ENCODE measurements at places on chromosomes 2 and 18. TPM values are rescaled to one million over a fixed set of nuclear protein-coding genes. Genes with fewer than 3 reads are reported as not detected.

- peaks cover 16% of the 10 kb centered on the region for H3K36me3 ChIP-seq
- H3K27ac ChIP-seq, result no peak overlapping the region
- no peaks in the 10 kb centered on the region for H3K27me3 ChIP-seq
- DNase-seq, result no peak
These were observed 69.0 kb upstream of the ALPP start for GRCh38 chr2:232309592-232309991.

DNA sequence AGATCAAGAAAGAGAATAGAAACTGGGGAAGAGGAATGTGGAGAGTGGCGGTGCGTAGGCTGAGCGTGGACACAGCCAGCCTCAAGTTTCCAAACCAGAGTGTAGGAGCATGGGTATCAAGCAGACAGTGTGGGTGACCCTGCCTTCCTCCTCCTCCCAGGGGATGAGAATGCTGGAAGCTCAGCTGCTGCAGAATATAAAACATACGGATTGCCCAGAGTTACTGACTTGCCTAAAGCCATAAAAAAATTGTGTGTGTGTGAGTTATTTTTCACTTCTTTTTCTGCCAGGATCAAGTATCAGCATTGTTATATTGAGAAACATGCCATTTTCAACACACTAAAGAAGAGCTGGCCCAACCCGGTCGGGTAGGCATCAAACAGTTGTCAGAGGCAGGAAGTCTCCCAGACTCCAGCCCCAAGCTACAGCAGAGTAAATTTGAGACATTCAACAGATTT is 333.3 kb upstream of the ACVR2A start:
- H3K27ac ChIP-seq, result no peak overlapping the region
- H3K27me3 ChIP-seq, result no peaks in the 10 kb centered on the region
- no peaks in the 10 kb centered on the region for H3K4me1 ChIP-seq
- no peak for DNase-seq
- H3K4me3 ChIP-seq, result no peak overlapping the region
- H3K36me3 ChIP-seq, result no peaks in the 10 kb centered on the region

DNA sequence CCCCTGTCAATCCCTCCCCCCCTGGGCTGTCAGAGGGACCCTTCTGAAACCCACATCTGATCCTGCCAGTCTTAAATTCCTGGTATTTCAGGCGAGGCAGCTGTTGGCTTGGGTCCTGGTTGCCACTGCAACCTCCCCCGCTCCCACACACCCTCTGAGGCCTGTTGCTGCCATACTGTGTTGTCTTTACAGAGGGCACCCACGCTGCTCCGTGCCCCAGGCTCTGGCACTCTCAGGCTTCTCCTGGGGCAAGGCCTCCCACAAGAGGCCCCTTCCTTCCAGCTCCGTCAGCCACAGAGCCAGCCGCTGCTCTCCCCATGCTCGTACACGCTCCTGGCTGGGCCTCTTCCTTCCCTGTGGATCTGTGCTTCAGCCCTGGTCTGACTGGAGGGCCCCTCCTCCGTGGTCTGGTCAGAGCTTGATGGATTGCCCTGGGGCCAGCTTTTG is 8.6 kb downstream of the CABLES1 start:
- no peaks in the 10 kb centered on the region for H3K4me1 ChIP-seq
- H3K27me3 ChIP-seq, result peaks cover 7% of the 10 kb centered on the region
- H3K4me3 ChIP-seq, result no peak overlapping the region
- no peak overlapping the region for H3K27ac ChIP-seq

SLC20A1 gene
- polyA plus RNA-seq, result 16.1 TPM

DNA sequence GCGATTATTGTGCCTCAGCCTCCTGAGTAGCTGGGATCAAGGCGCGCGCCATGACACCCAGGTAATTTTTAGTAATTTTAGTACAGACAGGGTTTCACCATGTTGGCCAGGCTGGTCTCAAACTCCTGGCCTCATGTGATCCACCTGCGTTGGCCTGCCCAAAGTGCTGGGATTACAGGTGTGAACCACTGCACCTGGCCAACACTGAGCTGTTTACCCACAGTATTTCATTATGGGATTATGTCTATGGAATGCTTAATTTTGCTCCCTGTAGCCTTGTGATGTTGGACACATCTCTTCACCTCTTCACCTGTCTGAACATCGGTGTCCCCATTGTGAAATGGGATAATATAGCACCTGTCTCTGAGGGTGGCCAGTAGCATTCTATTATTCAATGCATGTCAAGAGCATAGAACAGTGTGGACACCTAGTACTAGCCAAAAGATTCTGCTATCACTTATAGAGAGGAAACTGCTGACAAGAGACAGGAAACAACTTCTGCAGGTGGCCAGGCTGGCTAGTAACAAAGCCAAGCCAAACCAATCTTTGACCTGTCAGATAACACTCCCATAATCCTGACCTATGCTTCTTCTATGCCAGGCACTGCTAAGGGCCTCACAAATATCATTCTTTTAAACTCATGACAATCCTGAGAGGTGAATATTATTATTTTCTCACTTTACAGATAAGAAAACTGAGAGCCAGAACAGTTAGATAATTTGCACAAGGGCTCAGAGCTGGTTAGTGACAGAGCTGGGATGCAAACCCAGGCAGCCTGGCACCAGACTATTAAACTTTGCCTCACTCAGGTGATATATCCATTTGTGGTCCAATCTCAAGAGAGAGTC is 29.4 kb upstream of the REEP1 start:
- no peak for DNase-seq
- H3K36me3 ChIP-seq, result no peaks in the 10 kb centered on the region
- no peak overlapping the region for H3K27ac ChIP-seq

DNA sequence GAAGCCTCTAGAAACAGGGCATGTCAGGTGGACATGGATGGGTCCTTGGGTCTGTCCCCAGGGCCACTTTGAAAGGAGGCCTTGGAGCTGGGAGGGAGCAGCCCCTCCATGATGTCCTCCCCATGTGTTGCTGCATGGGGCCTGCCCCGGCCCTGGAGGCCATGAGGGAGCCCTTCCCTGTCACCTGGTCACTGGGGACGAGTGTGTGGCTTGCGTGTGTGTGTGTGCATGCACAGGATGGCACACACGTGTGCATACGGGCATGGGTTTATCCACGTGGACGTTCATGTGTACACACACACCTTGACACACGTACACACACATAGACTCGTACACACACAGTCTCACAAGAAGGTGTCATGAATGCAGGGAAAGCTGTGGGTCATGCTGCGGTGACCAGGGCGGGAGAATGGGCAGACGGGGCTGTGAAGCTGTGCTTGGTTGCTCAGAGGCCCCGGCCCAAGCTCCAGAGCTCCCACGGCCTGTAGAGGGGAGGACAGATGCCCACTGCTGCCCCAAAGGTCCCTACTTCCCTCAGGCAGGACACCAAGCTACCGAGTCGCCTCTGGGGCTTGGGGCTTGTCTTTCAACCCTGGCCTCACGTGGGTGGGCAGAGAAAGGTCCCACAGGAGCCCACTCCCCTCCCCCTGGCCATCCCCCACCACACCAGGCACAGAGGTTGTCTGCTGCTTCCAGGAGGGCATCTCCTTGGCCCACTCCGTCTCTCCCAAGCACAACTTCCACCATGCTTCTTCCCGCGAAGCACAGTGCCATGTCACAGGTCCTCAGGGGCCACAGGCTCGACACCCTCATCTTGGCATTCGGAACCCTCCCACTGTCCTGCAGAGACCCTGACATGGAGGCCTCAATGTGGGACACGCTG is 42.3 kb upstream of the GPC1 start:
- no peak overlapping the region for H3K27ac ChIP-seq
- DNase-seq, result no peak
- H3K4me3 ChIP-seq, result no peak overlapping the region
- H3K4me1 ChIP-seq, result no peaks in the 10 kb centered on the region

MAP3K19 gene
- 0.46 TPM for polyA plus RNA-seq

DNA sequence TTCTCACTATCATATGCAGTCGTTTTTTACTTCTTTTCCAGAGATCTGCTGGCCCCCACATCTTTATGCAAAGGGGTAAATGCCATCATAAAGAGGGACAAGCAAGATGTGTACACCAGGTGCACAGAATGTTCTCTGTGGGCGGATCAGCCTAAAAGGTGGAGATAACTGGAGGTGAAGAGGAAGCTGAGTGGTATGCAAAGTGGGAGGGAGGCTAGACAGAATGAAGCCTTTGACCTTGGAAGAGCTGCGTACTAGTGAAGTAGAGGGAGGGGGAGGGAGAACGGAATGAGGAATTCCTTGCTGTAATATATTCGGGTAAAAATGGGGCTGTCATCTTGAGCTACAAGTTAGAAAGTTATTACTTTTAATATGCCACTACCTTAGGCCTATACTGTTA is 287.5 kb upstream of the VRK2 start:
- H3K4me1 ChIP-seq, result peaks cover 20% of the 10 kb centered on the region
- H3K27ac ChIP-seq, result no peak overlapping the region
- no peak for DNase-seq
- H3K36me3 ChIP-seq, result no peaks in the 10 kb centered on the region
- H3K4me3 ChIP-seq, result no peak overlapping the region

NOL4 gene
- polyA plus RNA-seq, result not detected

DNA sequence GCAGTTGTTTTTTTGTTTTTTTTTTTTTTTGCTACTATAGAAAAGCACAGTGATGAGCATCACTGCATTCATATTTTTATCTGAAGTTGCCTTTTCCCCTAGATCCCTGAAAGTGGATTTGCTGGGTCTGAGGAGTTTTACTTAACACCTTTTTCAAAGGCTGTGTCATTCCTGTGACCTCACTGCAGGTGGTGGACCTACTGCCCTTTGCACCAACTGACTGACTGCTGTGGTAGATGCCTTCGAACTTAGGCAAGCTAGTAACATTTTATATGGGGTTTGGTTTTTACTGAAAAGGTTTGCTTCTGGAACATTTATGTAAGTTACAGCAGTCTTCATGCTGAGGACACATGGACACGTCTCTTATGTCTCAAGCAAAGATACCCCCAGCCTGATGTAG is 36.2 kb downstream of the SPTBN1 start:
- no peaks in the 10 kb centered on the region for H3K27me3 ChIP-seq
- DNase-seq, result no peak
- no peak overlapping the region for H3K4me3 ChIP-seq
- no peaks in the 10 kb centered on the region for H3K4me1 ChIP-seq
- H3K36me3 ChIP-seq, result no peaks in the 10 kb centered on the region
- H3K27ac ChIP-seq, result no peak overlapping the region

DNA sequence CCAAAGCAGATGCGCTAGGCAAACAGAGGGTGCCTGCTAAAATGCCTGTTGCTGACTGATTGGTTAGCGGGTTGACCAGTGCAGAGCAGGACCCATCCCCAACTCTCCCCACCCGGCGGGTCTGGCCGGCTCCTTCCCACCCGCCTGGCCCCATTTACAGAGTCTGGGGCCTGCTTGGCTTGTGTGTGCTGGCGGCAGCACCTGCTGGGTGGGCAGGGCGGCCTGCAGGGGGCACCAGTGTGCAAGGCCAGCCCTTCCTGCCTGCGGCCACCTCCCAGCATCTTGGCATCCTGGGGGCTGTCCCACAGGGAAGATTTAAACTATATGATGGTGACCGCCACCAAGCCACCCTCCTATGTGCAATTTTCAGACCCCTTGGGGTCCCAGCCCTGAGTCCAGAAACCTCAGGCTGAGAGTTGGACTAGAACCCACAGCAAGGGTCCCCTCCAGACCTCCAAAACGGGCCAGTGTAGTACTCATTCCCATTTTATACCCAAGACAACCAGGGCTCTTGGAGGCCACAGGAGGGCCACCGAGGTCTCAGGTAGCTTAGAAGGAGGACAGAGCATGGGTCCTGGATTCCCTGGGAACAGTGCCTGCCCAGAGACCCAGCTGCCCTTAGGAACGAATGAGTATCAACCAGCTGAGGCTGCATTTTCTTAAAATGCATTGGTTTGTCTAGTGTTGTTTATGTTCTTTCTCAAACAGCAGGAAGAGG is 173.6 kb downstream of the SMAD7 start:
- no peaks in the 10 kb centered on the region for H3K27me3 ChIP-seq
- no peak overlapping the region for H3K4me3 ChIP-seq
- DNase-seq, result peak; percentile 70
- no peaks in the 10 kb centered on the region for H3K36me3 ChIP-seq
- H3K27ac ChIP-seq, result no peak overlapping the region

DCC gene
- polyA plus RNA-seq, result not detected

GRCh38 chr2:43796206-43796605 is 22.4 kb downstream of the DYNC2LI1 start:
- no peak overlapping the region for H3K4me3 ChIP-seq
- H3K27ac ChIP-seq, result no peak overlapping the region
- H3K27me3 ChIP-seq, result no peaks in the 10 kb centered on the region
- H3K36me3 ChIP-seq, result no peaks in the 10 kb centered on the region
- H3K4me1 ChIP-seq, result no peaks in the 10 kb centered on the region

DNA sequence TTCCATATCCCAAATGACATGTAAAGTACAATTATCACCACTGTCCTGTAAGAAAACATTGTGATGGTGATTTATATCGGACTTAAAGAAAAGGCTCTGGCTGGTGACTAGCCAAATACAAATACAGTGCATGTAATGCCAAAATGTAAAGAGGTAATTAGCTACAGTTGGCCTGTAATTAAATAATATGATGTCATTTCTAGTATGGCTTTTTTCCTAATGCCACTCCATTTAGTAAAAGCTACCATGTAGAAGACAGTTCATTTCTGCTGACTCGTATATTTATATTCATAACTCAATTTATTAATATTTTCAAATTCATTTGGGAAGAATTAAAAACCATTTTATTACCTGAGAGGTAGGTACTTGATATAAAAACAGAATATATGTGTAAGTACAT is 815.7 kb downstream of the ERBB4 start:
- no peaks in the 10 kb centered on the region for H3K4me1 ChIP-seq
- H3K27ac ChIP-seq, result no peak overlapping the region
- H3K36me3 ChIP-seq, result no peaks in the 10 kb centered on the region
- DNase-seq, result no peak
- H3K4me3 ChIP-seq, result no peak overlapping the region

AP1S3 gene
- polyA plus RNA-seq, result 7.2 TPM

DNA sequence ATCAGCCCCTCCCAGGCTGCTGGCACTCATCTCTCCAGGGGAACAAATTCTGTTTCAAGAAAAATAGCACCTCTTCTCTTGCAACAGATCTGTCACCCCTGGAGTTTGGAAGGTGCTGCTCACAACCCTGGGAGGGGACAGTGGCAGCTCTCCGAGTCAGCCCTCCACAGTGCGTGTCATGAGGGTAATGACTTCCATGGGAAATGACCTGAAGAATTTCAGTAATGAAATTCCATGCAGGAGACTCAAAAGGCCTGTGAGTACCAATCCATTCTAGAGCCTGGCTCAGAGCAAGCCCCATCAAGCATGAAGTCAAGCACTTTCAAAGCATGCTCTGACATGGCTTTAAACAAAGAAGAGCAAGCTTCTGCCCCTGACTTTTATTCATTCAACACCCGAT is 276.3 kb upstream of the PARD3B start:
- H3K27ac ChIP-seq, result no peak overlapping the region
- no peaks in the 10 kb centered on the region for H3K4me1 ChIP-seq
- no peak for DNase-seq

SYT4 gene
- not detected for polyA plus RNA-seq

DNA sequence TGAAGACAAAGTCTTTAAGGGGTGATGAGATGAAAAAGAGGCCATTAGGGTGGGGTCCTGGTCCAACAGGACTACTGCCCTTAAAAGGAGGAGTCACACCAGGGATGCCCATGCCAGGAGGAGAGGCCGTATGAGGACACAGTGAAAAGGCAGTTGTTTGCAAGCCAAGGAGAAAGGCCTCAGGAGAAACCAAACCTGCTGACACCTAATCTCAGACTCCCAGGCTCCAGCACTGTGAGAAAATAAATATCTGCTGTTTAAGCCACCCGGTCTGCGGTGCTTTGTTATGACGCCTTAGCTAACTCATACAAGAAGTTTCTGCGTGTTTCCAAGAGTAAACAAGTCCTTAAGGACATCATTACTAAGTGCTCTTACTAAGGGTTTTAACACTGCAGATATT is 93.6 kb downstream of the DNER start:
- H3K4me3 ChIP-seq, result no peak overlapping the region
- DNase-seq, result no peak
- no peaks in the 10 kb centered on the region for H3K36me3 ChIP-seq
- no peaks in the 10 kb centered on the region for H3K27me3 ChIP-seq
- no peak overlapping the region for H3K27ac ChIP-seq

MEP1B gene
- polyA plus RNA-seq, result 0.13 TPM

C2orf72 gene
- not detected for polyA plus RNA-seq

REEP1 gene
- not detected for polyA plus RNA-seq

All from B cell (primary cell).